ENCODE measurements at places on chromosomes 12 and 14. TPM values are rescaled to one million over a fixed set of nuclear protein-coding genes. Genes with fewer than 3 reads are reported as not detected.

LRRC9 gene
- total RNA-seq, result not detected

KRT80 gene
- not detected for total RNA-seq

CHFR gene
- 7.9 TPM for total RNA-seq

IGFBP6 gene
- total RNA-seq, result 1,664 TPM

GRCh38 chr12:77064896-77065360, 441 bp downstream of the E2F7 start:
- DNase-seq, result no peak

- no peak for DNase-seq
Observed at GRCh38 chr14:56694609-56695008, 115.0 kb downstream of the TMEM260 start.

DNA sequence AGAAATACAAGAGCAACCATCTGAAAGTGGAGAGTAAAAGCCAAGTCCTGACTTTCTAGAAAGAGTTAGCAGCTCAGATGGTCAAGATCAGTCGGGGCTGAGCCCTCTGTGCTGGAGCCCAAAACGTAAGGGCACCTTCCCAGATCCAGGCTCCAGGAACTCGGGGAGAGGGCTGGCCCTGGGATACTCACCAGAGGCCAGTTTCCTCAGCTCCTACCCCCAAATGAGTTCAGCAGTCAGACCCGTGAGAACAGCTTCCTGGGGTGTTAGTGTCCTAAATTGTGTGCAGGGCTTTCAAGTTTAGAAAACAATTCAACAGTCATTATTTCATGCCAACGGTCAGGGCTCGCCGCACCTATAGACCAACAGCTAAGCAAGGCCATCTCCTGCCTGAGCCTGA, 147.6 kb upstream of the FKBP4 start:
- DNase-seq, result no peak

DNA sequence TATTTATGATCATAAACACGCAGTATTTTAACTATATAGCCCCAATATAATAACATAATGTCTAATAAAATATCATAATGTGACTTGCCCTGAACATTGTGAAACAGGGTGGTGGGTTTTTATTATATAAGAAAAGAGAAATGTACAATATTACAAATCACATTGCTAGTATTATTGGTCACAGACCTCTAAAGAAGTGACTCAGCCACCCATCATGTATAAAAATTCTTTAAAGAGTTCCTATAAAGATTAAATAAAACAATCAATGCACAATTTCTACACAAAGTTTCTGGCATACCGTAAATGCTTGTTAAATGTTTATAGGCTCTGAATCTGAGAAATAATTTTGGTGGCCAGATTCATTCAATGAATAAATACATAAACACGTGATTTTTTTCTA, 28.9 kb downstream of the ABCC9 start:
- no peak for DNase-seq
